ENCODE measurements at places on chromosomes 6 and 20. TPM values are rescaled to one million over a fixed set of nuclear protein-coding genes. Genes with fewer than 3 reads are reported as not detected.

- no peak for DNase-seq
- H3K4me1 ChIP-seq: peaks cover 17% of the 10 kb centered on the region
- no peak overlapping the region for H3K4me3 ChIP-seq
- peaks cover 3% of the 10 kb centered on the region for H3K36me3 ChIP-seq
Measured at GRCh38 chr6:105344881-105345370, 58.0 kb downstream of the PREP start.

TXLNB gene
- not detected for total RNA-seq

DNA sequence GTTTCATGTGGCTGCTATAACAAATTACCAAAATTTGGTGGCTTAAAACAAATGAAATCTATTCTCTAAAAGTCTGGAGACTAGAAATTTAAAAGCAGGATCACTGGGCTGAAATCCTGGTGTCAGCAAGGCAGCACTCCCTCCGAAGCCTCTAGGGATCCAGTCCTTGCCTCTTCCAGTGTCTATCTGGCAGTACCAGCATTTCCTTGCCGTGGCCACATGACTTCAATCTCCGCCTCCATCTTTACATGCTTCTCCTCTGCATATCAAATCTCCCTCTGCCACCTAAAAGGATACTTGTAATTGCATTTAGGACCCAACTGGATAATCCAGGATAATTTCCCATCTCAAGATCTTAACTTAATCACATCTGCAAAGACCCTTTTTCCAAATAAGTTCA lies 30.2 kb downstream of the ARHGAP18 start:
- peaks cover 38% of the 10 kb centered on the region for H3K4me1 ChIP-seq
- H3K27ac ChIP-seq: peak overlapping the region; percentile 38
- peak; percentile 75 for DNase-seq
- H3K36me3 ChIP-seq: no peaks in the 10 kb centered on the region
- no peak overlapping the region for H3K4me3 ChIP-seq

- H3K27ac ChIP-seq: no peak overlapping the region
- no peaks in the 10 kb centered on the region for H3K36me3 ChIP-seq
- no peaks in the 10 kb centered on the region for H3K27me3 ChIP-seq
- H3K4me1 ChIP-seq: no peaks in the 10 kb centered on the region
Measured at GRCh38 chr20:36969478-36970186, 18.1 kb upstream of the SAMHD1 start.

DNA sequence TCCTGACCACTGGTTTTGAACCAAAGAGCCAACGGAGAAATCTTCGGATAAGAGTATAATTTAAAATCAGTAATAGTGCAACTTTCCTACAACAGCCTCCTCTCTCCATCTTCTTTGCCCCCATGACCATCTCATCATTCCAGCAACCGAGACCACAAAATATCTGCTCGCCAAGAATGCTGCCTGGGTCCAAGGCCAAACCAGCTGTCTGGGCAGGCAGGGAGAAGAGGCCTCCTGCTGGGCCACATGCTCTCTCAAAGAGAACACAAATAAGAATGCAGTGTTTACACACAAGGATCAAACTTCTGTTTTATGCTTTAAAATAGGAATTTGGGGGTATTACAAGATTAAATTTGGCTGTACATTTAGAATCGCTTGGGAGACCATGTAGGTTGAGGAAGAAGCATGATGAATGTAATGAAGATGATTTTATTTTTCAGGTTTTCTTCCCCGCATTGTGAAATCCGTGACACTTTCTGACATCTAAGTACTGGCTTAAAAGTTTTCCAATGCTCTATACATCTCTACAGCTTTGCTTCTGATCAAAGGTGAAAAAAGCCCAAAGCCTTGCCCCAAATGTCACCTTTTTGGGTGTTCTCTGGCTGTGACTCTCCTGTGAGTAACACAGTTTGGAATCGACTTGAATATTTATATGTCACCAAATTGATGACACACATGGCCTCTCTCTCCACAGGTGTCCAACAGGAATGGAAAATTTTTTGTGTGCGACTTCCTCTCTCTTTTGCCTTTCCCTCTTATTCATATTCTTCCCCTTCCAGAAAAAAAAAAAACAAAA lies 79.4 kb upstream of the PROKR2 start:
- no peak for DNase-seq
- H3K4me3 ChIP-seq: no peak overlapping the region
- no peaks in the 10 kb centered on the region for H3K4me1 ChIP-seq
- H3K36me3 ChIP-seq: no peaks in the 10 kb centered on the region

- H3K27ac ChIP-seq: no peak overlapping the region
- H3K4me3 ChIP-seq: no peak overlapping the region
- peaks cover 41% of the 10 kb centered on the region for H3K4me1 ChIP-seq
- DNase-seq: peak; percentile 94
- H3K36me3 ChIP-seq: no peaks in the 10 kb centered on the region
Measured at GRCh38 chr6:166588691-166589336, 2.3 kb upstream of the RAMACL start.

GRCh38 chr6:87146363-87146762 lies 9.0 kb upstream of the ZNF292 start:
- no peak overlapping the region for H3K4me3 ChIP-seq
- no peak for DNase-seq
- peaks cover 6% of the 10 kb centered on the region for H3K4me1 ChIP-seq
- H3K27ac ChIP-seq: no peak overlapping the region
- no peaks in the 10 kb centered on the region for H3K36me3 ChIP-seq

GRCh38 chr6:136764517-136764993 lies 27.7 kb downstream of the MAP3K5 start:
- H3K27ac ChIP-seq: no peak overlapping the region
- DNase-seq: no peak
- H3K27me3 ChIP-seq: no peaks in the 10 kb centered on the region

DNA sequence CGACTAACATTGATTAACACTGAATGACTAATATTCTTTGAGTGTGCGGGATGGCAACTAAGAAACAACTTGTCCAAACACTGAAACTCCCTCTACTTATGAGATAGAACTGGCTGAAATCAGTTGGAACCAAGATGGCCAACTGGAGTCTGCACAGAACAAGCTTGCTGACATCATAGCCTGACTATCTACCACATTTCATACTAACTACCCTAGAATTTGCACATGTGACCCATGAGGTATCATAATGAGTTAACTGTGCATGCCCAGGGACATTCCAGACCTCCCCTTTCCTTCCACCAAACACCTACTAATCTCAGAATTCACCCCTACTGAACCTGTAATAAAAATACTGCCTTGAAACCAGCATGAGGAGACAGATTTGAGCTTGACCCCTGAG lies 43.2 kb downstream of the PHIP start:
- DNase-seq: no peak
- H3K4me3 ChIP-seq: no peak overlapping the region
- no peaks in the 10 kb centered on the region for H3K4me1 ChIP-seq
- H3K36me3 ChIP-seq: peaks cover 20% of the 10 kb centered on the region
- H3K27me3 ChIP-seq: no peaks in the 10 kb centered on the region
- no peak overlapping the region for H3K27ac ChIP-seq

HLA-A gene
- total RNA-seq: 190 TPM

NOTCH4 gene
- 2.8 TPM for total RNA-seq

DNA sequence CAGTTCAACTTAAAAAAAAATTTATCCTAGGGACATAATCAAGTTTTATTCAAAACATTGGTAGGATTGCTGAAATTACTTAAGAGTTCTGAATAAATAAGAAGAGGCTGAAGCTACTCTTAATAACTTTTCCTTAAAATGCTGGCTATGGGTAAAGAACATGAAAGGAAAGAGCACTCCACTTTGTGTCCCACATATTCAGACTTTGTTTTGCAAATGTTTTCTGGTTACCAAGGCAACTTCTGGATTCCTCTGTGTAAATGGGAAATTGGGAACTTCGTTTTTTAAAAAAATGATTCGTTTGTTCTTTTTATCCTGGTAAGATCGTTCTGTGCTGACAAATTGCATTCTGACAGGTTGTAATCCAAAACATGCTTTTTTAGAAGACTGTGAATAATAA lies 115.0 kb downstream of the KIF6 start:
- peak; percentile 2 for DNase-seq
- H3K4me3 ChIP-seq: no peak overlapping the region
- no peak overlapping the region for H3K27ac ChIP-seq

DNA sequence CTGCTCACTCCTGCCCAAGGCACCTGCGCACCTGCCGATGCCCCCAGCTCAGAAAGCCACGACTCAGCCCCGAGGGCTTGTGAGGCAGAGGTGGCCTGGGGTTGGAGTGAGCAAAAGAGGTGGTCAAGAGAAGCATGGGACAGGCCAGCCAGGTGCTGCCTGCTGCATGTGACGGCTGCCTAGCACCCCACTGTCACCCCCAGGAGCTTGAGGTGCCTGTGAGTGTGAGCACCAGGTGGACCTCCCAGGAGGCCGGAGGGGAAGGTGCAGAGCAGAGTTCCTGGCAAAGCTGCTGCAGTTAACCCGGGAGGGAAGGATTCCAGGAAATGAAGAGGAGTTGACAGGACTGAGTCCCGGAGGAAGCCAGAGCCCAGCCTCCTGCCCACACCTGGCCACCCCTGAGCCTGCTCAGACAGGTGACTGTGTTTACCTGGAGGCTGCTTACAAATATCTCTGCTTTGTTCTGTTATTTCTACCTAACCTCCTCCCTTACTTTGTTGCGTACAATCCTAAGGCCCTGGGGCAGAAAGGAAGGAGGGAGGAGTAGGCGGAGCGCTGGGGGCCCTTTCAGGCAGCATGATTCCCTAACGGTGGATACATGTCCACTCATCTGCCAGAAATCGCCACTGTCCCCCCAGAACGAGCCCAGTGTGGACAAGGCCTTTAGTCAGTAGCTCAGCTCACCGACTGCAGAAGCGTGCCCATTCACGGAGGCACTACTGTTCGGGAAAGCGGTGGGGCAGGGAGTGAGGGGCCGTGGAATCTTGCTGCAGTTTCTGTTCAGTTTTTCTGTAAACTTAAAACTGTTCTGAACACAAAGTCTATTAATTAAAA lies 87.5 kb upstream of the MPC1 start:
- no peak overlapping the region for H3K4me3 ChIP-seq
- H3K27me3 ChIP-seq: no peaks in the 10 kb centered on the region
- no peaks in the 10 kb centered on the region for H3K36me3 ChIP-seq
- no peaks in the 10 kb centered on the region for H3K4me1 ChIP-seq
- DNase-seq: no peak

GRCh38 chr6:57180596-57180995 lies 8.5 kb downstream of the BAG2 start:
- H3K4me1 ChIP-seq: peaks cover 13% of the 10 kb centered on the region
- peaks cover 56% of the 10 kb centered on the region for H3K36me3 ChIP-seq
- no peak for DNase-seq
- H3K4me3 ChIP-seq: no peak overlapping the region

PRRT1 gene
- 4.7 TPM for total RNA-seq

MYBL2 gene
- total RNA-seq: 256 TPM
